ENCODE measurements at places on chromosomes 16 and 17.

DNA sequence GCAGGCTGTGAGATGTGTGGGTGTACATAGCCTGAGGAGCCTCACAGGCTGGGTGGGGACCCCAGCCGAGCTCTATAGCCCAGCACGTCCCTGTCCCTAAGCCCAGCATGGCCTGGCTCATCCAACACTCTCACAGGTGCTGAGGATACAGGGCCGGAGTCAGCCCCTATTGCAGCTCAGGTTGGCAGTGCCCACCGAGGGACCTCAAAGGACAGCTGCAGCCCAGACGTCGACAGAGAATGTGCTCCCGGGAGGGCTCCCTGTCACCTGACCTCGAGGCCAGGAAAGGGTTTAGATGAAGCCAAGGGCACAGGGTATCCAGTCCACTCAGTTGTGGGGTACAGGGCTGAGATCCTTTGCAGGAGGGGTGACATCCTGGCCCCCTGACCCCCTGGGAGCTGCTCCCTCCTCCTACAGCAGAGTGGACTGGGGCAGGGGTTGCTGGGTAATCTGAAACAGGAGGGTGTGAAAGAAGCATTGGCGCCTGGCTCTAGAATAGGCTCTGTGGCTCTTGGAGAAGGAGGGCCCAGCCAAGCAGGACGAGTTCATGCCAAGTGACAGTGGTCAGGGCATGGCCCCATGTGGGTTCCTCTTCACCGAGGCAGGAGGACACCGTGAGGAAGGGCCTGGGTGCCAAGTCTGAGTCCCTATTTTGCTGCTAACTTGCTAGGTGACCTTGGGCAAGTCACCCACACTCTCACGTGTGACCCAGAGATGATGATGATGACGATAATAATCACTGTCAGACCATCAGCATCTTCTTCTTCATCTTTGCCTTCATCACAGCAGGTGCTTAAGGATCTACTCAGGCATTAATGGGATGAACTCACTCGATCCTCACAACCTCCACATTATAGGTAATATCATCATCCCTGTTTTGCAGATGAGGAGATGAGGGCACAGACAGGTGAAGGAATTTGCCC lies 68.0 kb downstream of the RMI2 start:
- no peak for DNase-seq

- DNase-seq, result no peak
These were observed 175.6 kb upstream of the IRX3 start for GRCh38 chr16:54462151-54462651.

GRCh38 chr16:77276661-77277060 lies 77.5 kb downstream of the SYCE1L start:
- DNase-seq, result no peak

- DNase-seq, result no peak
These were observed 14.6 kb downstream of the ANKRD40 start for GRCh38 chr17:50693036-50693682.
